Bronchial epithelial cell (primary cell): ENCODE measurements at places on chromosomes 16 and 17. TPM values are rescaled to one million over a fixed set of nuclear protein-coding genes. Genes with fewer than 3 reads are reported as not detected.

KRTAP4-4 gene
- not detected in 2 replicates for total RNA-seq

METTL9 gene
- 181 and 225 TPM in 2 replicates for total RNA-seq

SLC6A2 gene
- total RNA-seq, result 0.26 and 0.38 TPM in 2 replicates

GRCh38 chr17:58238147-58238634 is at the start of gene LPO:
TSS of gene LPO (plus strand) at chr17:58238584. CDS start at chr17:58242980, 4,396 bp downstream.
- DNase-seq, result no peak

GRCh38 chr16:70738083-70738977 is 52.5 kb upstream of the MTSS2 start:
- peak; percentile 54 for DNase-seq

- DNase-seq, result no peak
Observed at GRCh38 chr17:74353446-74354060, 8.1 kb downstream of the BTBD17 start.

GRCh38 chr17:52648995-52649394 is 490.5 kb upstream of the CA10 start:
- no peak for DNase-seq

DNA sequence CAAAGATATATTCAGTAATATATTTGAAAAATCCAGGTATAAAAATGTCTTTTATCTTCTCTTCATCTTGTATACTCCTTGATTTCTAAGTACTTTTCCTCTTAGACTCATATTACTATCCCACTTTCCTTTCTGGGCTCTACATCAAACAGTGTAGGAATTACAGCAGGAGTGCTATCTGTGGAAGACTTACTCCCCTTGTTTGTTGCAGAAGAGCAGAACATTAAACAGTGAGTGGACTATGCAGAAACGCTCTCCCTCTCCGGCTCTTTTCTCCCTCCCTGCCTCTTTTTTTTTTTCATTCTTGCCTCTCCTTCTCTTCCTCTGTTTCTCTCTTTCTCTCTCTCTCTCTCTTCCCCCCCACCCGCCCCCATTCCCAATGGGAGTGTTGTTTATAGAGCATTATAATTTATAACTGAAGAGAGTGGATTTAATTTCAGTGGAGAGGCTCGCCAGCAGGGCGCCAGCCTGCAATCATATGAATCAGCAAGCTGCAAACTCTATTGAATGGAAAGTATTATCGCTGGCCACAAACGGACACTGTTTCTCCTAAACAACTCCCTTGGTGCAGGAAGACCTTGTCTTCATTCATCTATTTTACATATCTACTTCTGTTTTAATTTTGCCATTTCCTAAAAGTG is 242.3 kb upstream of the TBX2 start:
- DNase-seq, result no peak

- no peak for DNase-seq
Observed at GRCh38 chr17:41777157-41777573, 9.3 kb downstream of the JUP start.

DNA sequence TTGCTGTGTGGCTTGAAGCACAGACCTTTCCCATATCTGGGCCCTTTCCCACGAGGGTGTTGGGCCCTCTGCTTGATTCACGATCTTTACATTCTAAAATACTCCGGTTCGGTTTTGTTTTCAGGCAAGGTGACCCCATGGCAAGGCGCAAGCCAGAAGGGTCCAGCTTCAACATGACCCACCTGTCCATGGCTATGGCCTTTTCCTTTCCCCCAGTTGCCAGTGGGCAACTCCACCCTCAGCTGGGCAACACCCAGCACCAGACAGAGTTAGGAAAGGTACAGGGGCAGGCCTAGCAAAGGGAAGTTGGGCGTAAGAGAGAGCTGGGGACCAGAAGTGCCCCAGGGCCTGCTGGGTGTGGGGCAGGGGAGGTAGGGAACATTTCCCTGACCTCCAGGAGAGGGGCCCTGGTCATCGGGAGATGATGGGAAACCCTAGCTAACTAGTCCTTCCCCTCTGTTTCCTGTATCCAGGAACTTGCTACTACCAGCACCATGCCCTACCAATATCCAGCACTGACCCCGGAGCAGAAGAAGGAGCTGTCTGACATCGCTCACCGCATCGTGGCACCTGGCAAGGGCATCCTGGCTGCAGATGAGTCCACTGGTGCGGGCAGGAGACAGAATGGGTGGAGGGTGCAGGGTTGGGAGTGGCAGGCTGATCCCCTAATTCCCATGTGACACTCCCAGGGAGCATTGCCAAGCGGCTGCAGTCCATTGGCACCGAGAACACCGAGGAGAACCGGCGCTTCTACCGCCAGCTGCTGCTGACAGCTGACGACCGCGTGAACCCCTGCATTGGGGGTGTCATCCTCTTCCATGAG is 1.4 kb downstream of the ALDOA start:
- no peak for DNase-seq

GRCh38 chr17:67602444-67602843 is 115.3 kb upstream of the NOL11 start:
- no peak for DNase-seq

GRCh38 chr17:75380315-75380714 is 25.2 kb downstream of the GRB2 start:
- no peak for DNase-seq

GRCh38 chr17:27560668-27561067 is 70.3 kb upstream of the LGALS9 start:
- peak; percentile 25 for DNase-seq

DNA sequence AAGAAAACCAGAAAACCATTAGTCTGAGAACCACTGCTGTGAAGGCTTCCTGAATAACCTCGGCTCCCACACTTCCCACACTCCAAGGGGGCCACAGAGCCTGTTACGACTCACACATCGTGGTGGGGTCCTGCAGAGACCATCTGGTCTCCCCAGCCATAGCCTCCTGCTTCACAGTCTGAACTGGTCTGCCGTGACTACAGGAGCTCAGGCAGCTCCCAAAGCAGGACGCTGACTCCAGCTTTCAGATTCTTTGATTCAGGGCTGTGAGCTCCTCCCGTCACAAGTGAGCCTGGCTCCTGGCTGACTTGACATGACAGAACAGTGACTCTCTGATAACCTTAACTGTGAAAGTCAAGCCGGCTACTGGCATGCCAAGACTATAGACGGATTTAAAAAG is 37.8 kb downstream of the CYB5D2 start:
- no peak for DNase-seq

GRCh38 chr17:38617967-38618760 is 12.4 kb upstream of the SRCIN1 start:
- DNase-seq, result no peak

- no peak for DNase-seq
Observed at GRCh38 chr17:6138761-6139446, 68.7 kb downstream of the WSCD1 start.

DNA sequence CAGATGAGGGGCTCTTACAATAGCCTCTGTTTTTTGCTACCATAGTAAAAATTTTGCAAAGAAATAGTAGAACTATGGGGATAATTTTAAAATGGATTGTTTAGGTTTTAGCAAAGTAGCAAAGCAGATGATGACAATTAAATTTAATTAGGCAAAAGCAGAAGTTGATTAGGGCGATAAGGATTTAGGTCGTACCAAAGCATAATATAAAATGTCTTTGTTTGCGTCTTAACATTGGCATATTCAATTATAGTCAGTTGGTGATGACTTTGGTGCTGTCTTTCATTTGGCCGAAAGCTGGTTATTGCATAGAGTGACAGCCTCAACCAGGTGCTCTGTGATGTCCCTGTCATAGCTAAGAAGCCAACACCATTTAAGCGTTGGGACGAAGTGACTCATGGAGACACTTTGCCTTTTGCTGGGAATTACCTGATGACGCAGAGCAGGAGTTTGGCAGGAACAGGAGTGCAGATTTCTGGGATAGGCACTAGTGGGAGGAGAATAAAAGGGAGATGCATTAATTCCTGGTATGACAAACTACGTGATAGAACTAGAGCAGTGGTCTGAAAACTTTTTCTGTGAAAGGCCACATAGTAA is 38.3 kb downstream of the MAP2K6 start:
- no peak for DNase-seq

DNA sequence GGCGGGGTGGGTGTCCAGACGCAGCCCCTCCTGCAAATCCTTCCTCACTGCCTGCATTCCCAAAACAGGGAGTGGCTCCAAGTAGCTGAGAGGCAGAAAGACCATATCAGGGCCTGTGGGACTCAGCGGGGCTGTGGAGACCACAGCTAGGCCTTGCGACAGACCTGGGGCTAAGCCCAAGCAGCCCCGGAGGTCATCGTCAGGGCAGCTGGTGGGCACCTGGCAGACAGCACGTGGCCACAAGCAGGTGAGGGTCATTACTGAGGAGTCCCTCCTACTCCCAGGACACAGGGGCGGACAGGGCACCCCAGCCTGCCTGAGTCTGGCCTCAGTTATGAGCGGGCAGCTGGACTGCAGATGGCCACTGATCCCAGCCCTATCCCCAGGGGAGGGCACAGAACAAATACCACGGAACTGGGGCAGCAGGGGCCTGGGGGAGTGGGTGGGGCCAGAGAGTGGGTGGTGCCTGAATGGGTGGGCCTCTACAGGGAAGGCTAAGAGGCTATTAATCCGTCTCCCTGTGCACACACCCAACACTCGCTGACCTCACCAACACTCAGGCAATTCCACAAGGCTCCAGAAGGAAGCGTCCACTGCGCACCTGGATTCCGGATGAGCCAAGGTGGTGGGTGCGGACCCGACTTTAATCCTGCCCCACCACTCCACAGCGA is 8.5 kb downstream of the HS3ST6 start:
- no peak for DNase-seq

- DNase-seq, result no peak
Observed at GRCh38 chr16:86101137-86101896, 202.4 kb downstream of the IRF8 start.
